Activated T-helper 2 cell treated with anti-CD3 and anti-CD28 coated beads, Interferon-gamma antibody, Interleukin-2, Interleukin-4, amounts not matched to agents 10 μg/mL and 5 μg/mL and 100 μg/mL, durations not matched to agents 14 hours and 24 hours and 36 hours (primary cell): ENCODE measurements at places on chromosomes 4 and X. TPM values are rescaled to one million over a fixed set of nuclear protein-coding genes. Genes with fewer than 3 reads are reported as not detected.

- DNase-seq: no peak
- no peak overlapping the region for H3K27ac ChIP-seq
- H3K36me3 ChIP-seq: no peaks in the 10 kb centered on the region
- H3K27me3 ChIP-seq: peaks cover 6% of the 10 kb centered on the region
Observed at GRCh38 chr4:77097611-77098010, 21.8 kb upstream of the CCNI start.

DNA sequence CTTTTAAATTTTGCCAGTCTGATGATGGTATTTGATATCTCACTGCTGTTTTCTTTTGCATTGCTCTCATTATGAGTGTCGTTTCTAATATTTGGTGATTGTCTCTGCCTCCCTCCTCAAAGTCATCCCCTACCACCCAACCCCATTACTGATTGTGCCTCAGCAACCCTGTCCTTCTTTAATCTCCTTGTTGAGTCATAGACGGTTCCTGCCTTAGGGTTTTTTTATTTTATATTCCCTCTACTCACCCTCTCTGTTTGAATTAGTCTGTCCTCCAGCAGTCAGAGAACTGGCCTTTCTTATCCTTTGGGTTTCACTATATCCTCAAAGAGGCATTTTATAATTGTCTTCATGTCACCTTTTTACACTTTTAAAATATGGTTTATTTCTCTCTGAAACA is 409.3 kb upstream of the CPEB2 start:
- H3K36me3 ChIP-seq: no peaks in the 10 kb centered on the region
- DNase-seq: no peak

- no peak for DNase-seq
- H3K4me3 ChIP-seq: no peak overlapping the region
- no peaks in the 10 kb centered on the region for H3K27me3 ChIP-seq
- no peaks in the 10 kb centered on the region for H3K4me1 ChIP-seq
Observed at GRCh38 chr4:99252746-99253145, 33.7 kb upstream of the ADH6 start.

- H3K27me3 ChIP-seq: no peaks in the 10 kb centered on the region
- H3K27ac ChIP-seq: no peak overlapping the region
- no peak overlapping the region for H3K4me3 ChIP-seq
- no peak for DNase-seq
- H3K4me1 ChIP-seq: no peaks in the 10 kb centered on the region
Observed at GRCh38 chr4:144480068-144480467, 165.9 kb upstream of the HHIP start.

DNA sequence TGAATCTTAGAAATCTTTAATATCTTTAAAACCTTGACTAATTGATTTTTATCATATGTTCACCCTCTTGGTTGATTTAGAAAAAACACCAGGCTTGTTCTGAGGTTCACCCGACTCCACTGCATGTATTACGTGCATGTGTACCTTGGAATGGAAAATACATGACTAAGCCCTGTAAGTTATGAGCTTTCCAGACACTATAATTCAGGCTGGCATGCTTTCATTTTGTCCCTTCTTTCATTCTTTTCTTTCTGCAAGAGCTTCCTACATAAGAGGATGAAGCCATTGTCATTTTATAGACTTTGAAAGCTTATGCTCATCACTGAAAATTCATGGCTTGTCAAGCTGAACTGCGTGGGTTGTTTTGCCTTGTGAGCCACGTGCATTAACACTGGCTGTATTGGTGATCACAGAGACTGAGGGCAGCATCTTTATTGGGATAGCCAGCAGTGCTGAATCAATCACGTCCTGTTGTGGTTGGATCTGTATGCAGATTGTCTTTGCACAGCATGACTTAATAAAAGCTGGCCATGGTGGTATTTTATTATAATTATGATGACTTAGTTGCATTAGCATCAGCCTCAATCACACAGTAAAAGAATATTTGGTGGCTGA is 141.9 kb downstream of the SLIT2 start:
- H3K36me3 ChIP-seq: no peaks in the 10 kb centered on the region
- no peak for DNase-seq
- H3K4me1 ChIP-seq: no peaks in the 10 kb centered on the region
- H3K27me3 ChIP-seq: no peaks in the 10 kb centered on the region
- no peak overlapping the region for H3K4me3 ChIP-seq

DNA sequence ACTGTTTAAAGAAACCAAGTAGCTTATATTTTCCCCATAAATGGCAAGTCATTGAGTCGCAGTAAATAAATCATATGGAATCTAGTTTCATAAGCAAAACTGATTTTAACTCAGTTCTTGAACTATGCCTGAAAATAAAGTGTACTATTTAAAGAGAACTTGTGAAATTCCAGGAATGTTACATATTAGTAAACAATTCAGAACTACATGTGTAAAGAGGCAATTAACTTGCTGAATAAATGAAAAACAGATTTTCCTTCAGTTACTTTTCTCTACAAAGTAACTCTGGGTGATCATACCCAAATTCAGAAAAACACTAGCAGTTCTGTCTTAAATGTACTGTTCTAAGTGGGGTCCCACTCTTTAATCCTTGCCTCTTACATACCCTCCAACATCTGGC is 236.1 kb upstream of the EDNRA start:
- no peaks in the 10 kb centered on the region for H3K27me3 ChIP-seq
- no peaks in the 10 kb centered on the region for H3K36me3 ChIP-seq
- no peak overlapping the region for H3K27ac ChIP-seq

GRCh38 chr4:164384416-164384815 is 369.5 kb upstream of the SMIM31 start:
- H3K4me3 ChIP-seq: no peak overlapping the region
- no peaks in the 10 kb centered on the region for H3K4me1 ChIP-seq
- H3K27ac ChIP-seq: no peak overlapping the region
- H3K27me3 ChIP-seq: peaks cover 24% of the 10 kb centered on the region
- no peak for DNase-seq

DNA sequence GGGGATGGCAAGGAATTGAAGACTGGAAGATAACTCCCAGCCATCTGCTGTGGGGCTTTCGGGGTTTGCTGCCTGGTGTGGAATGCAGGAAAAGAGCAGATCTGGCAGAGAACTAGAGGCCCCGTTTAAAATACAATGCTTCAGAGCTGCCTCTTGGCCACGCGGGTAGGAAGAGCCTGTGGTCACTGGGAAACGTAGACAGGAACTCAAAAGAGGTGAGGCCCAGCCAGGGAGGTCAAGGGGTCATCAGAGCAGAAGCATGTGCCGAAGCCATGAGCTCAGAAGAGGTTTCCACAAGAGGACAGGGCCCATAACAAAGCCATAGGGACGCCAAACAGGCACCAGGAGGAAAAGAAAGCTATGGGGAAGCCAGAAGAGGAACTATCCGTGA is 14.5 kb upstream of the STS start:
- H3K4me3 ChIP-seq: no peak overlapping the region
- H3K4me1 ChIP-seq: peaks cover 25% of the 10 kb centered on the region
- H3K27ac ChIP-seq: no peak overlapping the region
- H3K36me3 ChIP-seq: no peaks in the 10 kb centered on the region

- DNase-seq: no peak
- H3K4me1 ChIP-seq: peaks cover 1% of the 10 kb centered on the region
Observed at GRCh38 chr4:41748074-41748570, 403 bp downstream of the PHOX2B start.

DNA sequence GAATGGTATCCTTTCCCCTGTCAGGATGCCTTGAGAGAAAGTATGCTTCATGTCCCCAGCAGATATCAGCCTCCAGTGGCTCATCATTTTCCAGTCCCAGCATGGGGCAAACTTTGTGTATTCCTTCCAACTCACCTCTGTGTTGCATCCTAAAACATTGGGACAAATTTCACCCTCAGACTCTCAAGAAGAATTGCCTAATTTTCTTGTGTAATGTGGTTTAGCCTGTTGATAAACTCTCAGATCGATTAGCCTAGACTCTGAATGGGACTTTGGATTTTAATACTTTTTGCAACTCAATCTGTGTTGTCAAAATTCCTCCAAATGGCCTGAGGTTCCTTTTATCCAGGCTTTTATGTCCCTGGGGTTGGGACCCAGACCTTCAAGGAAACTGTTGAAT is 805.3 kb downstream of the C4orf33 start:
- H3K36me3 ChIP-seq: no peaks in the 10 kb centered on the region
- no peak overlapping the region for H3K27ac ChIP-seq
- no peak for DNase-seq
- H3K4me3 ChIP-seq: no peak overlapping the region
- H3K4me1 ChIP-seq: no peaks in the 10 kb centered on the region

GRCh38 chr4:27000122-27000521 is 139.5 kb downstream of the STIM2 start:
- DNase-seq: no peak
- no peak overlapping the region for H3K27ac ChIP-seq
- H3K36me3 ChIP-seq: peaks cover 31% of the 10 kb centered on the region
- H3K4me1 ChIP-seq: peaks cover 30% of the 10 kb centered on the region
- no peaks in the 10 kb centered on the region for H3K27me3 ChIP-seq
- H3K4me3 ChIP-seq: no peak overlapping the region

GRCh38 chrX:78024349-78025059 is 55.1 kb upstream of the PGAM4 start:
- H3K36me3 ChIP-seq: no peaks in the 10 kb centered on the region
- no peak overlapping the region for H3K27ac ChIP-seq
- no peak overlapping the region for H3K4me3 ChIP-seq
- DNase-seq: no peak
- no peaks in the 10 kb centered on the region for H3K27me3 ChIP-seq
- no peaks in the 10 kb centered on the region for H3K4me1 ChIP-seq

- H3K27ac ChIP-seq: no peak overlapping the region
- no peak overlapping the region for H3K4me3 ChIP-seq
- DNase-seq: no peak
- H3K27me3 ChIP-seq: no peaks in the 10 kb centered on the region
Observed at GRCh38 chr4:31620476-31620875, 900.3 kb downstream of the PCDH7 start.

- peaks cover 22% of the 10 kb centered on the region for H3K4me1 ChIP-seq
- peak; percentile 9 for DNase-seq
- no peaks in the 10 kb centered on the region for H3K36me3 ChIP-seq
- H3K27me3 ChIP-seq: no peaks in the 10 kb centered on the region
Observed at GRCh38 chr4:100823066-100823992, 305.5 kb upstream of the EMCN start.

DNA sequence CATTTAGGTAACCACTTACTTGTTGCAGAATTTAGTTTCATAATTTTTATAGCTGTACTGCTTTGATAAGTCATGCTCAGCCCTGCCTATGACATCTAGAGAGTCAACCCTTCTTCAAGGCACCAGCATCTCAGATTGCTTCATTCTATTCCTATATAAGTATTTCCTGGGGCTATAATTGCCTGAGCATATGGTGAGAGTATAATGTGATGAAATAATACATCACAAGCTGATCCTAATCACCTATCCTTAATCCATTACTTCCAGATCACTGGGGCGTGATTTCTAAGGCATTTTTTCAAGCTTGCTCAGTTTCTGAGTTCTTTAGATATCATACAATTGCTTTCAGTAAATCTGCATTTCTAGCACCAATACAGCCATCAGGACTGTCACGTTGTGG is 200.0 kb upstream of the NPY2R start:
- no peak overlapping the region for H3K4me3 ChIP-seq
- no peak overlapping the region for H3K27ac ChIP-seq
- H3K27me3 ChIP-seq: no peaks in the 10 kb centered on the region
- H3K4me1 ChIP-seq: peaks cover 2% of the 10 kb centered on the region
- no peaks in the 10 kb centered on the region for H3K36me3 ChIP-seq

DNA sequence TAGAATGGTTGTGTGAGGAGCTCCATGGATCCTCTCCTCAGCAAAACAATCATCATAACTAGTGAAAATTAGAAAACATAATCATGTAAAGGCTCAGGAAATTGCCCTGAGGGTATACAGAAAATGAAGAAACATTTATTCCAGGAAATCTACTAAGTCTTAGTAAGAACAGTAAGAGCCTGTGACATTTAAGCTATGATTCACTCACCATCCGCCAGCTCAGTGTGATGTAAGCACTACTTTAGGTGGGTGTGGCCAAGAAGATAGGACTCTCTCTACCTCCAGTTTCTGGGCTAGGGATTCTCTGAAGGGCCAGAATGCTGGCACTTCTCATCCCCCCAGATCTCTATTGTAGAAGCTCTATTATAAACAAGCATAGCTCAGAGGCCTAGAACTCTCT is 147.5 kb downstream of the DLG3 start:
- peak; percentile 8 for DNase-seq
- peak overlapping the region; percentile 72 for H3K27ac ChIP-seq
- H3K27me3 ChIP-seq: no peaks in the 10 kb centered on the region
- peaks cover 5% of the 10 kb centered on the region for H3K36me3 ChIP-seq
- H3K4me1 ChIP-seq: peaks cover 18% of the 10 kb centered on the region

GRCh38 chr4:148692242-148692641 is 250.0 kb upstream of the NR3C2 start:
- DNase-seq: no peak
- H3K36me3 ChIP-seq: no peaks in the 10 kb centered on the region

GRCh38 chrX:129679901-129680300 is 25.1 kb upstream of the APLN start:
- no peak overlapping the region for H3K4me3 ChIP-seq
- H3K27ac ChIP-seq: no peak overlapping the region
- DNase-seq: no peak
- peaks cover 4% of the 10 kb centered on the region for H3K4me1 ChIP-seq
- H3K36me3 ChIP-seq: no peaks in the 10 kb centered on the region
- H3K27me3 ChIP-seq: peaks cover 15% of the 10 kb centered on the region

GRCh38 chrX:9980927-9981326 is 13.8 kb downstream of the CLDN34 start:
- no peaks in the 10 kb centered on the region for H3K4me1 ChIP-seq
- no peak overlapping the region for H3K4me3 ChIP-seq
- DNase-seq: no peak
- no peaks in the 10 kb centered on the region for H3K36me3 ChIP-seq
- no peak overlapping the region for H3K27ac ChIP-seq

- no peaks in the 10 kb centered on the region for H3K36me3 ChIP-seq
- H3K27me3 ChIP-seq: peaks cover 25% of the 10 kb centered on the region
- H3K4me3 ChIP-seq: no peak overlapping the region
- H3K4me1 ChIP-seq: no peaks in the 10 kb centered on the region
- DNase-seq: no peak
Observed at GRCh38 chr4:15459706-15460105, 10.0 kb upstream of the CC2D2A start.

GRCh38 chr4:168119100-168119499 is 26.8 kb downstream of the ANXA10 start:
- no peaks in the 10 kb centered on the region for H3K27me3 ChIP-seq
- no peak overlapping the region for H3K4me3 ChIP-seq
- H3K27ac ChIP-seq: no peak overlapping the region
- H3K36me3 ChIP-seq: no peaks in the 10 kb centered on the region
- H3K4me1 ChIP-seq: no peaks in the 10 kb centered on the region

- H3K27ac ChIP-seq: no peak overlapping the region
- H3K4me3 ChIP-seq: no peak overlapping the region
- H3K36me3 ChIP-seq: no peaks in the 10 kb centered on the region
- peaks cover 10% of the 10 kb centered on the region for H3K27me3 ChIP-seq
- no peak for DNase-seq
- peaks cover 5% of the 10 kb centered on the region for H3K4me1 ChIP-seq
Observed at GRCh38 chr4:83618991-83619645, 83.2 kb downstream of the GPAT3 start.

- H3K4me3 ChIP-seq: no peak overlapping the region
- no peaks in the 10 kb centered on the region for H3K4me1 ChIP-seq
- no peaks in the 10 kb centered on the region for H3K36me3 ChIP-seq
Observed at GRCh38 chr4:91525621-91526020, 778.1 kb upstream of the GRID2 start.

Gene NEIL3
- 18.2 and 18.5 TPM in 2 replicates for total RNA-seq

Gene RAB40AL
- total RNA-seq: 0.30 TPM in 1 of 2 replicates, not detected in the other

Gene AR
- 0.25 and 0.28 TPM in 2 replicates for total RNA-seq

Gene ELF2
- total RNA-seq: 30.5 and 31.2 TPM in 2 replicates

Gene HSFX4
- total RNA-seq: not detected in 2 replicates

Gene KIAA1210
- total RNA-seq: not detected in 2 replicates

Gene PSAPL1
- total RNA-seq: not detected in 2 replicates

Gene RNF175
- total RNA-seq: not detected in 2 replicates

Gene PPEF2
- total RNA-seq: 0.11 TPM in 1 of 2 replicates, not detected in the other

Gene NWD2
- total RNA-seq: not detected in 2 replicates

Gene EDNRA
- not detected in 2 replicates for total RNA-seq

Gene CXCL11
- total RNA-seq: not detected in 2 replicates

Gene MAGEA1
- not detected in 2 replicates for total RNA-seq
